PC-9 (cell line): ENCODE measurements at places on chromosomes 4 and X.

DNA sequence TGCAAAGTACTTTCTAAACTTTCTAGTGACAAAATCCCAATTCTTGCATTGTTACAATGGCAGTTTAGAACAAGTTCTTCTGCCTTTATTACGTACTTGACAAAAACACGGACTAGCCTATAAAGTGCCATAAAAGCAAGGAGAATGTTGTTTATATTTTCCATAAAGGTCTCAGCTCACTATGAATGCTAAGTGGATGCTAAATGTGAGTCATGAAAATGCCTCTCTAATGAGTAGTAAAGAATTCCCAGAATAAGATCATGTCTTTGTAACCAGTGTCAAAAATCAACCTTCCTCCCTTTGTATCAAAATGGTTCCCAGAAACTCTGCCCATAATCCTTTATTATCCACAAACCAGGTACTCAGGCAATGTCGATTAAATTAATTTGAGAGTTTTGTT is 539.8 kb upstream of the SLIT2 start:
- no peak overlapping the region for H3K4me3 ChIP-seq
- H3K27me3 ChIP-seq, result no peaks in the 10 kb centered on the region
- no peaks in the 10 kb centered on the region for H3K4me1 ChIP-seq
- no peak for DNase-seq
- no peak overlapping the region for H3K27ac ChIP-seq

DNA sequence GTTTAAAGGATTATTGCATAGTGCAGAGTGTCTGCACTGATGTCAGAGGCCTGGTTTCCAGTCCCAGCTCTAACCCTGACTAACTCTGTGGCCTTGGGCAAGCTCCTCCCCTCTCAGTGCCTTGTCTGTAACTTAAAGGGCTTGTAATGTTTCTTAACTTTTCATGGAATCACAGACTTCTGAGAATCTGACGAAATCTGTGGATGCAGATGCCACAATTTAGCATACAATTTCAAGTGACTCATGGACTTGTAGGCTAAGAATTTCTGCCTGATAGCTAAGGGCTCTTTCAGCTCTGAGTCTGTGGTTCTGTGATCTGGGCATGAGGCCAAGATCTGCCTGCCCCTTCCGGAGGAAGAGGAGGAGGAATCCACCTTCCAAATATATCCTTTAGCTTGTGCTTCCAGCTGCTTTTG is 236.9 kb downstream of the AR start:
- H3K4me1 ChIP-seq, result no peaks in the 10 kb centered on the region
- H3K4me3 ChIP-seq, result no peak overlapping the region
- no peak overlapping the region for H3K27ac ChIP-seq
- H3K36me3 ChIP-seq, result no peaks in the 10 kb centered on the region

- no peaks in the 10 kb centered on the region for H3K27me3 ChIP-seq
- H3K4me1 ChIP-seq, result no peaks in the 10 kb centered on the region
- H3K36me3 ChIP-seq, result no peaks in the 10 kb centered on the region
- no peak for DNase-seq
- no peak overlapping the region for H3K27ac ChIP-seq
These were observed 36.3 kb upstream of the SPINK2 start for GRCh38 chr4:56857601-56858309.

GRCh38 chr4:108192056-108192455 is 23.3 kb upstream of the LEF1 start:
- no peaks in the 10 kb centered on the region for H3K36me3 ChIP-seq
- no peak overlapping the region for H3K4me3 ChIP-seq
- no peaks in the 10 kb centered on the region for H3K27me3 ChIP-seq
- no peak for DNase-seq

- H3K4me3 ChIP-seq, result no peak overlapping the region
- H3K4me1 ChIP-seq, result no peaks in the 10 kb centered on the region
- H3K36me3 ChIP-seq, result no peaks in the 10 kb centered on the region
- DNase-seq, result no peak
- no peaks in the 10 kb centered on the region for H3K27me3 ChIP-seq
- no peak overlapping the region for H3K27ac ChIP-seq
These were observed 914.8 kb upstream of the GRIA3 start for GRCh38 chrX:122269243-122269781.

DNA sequence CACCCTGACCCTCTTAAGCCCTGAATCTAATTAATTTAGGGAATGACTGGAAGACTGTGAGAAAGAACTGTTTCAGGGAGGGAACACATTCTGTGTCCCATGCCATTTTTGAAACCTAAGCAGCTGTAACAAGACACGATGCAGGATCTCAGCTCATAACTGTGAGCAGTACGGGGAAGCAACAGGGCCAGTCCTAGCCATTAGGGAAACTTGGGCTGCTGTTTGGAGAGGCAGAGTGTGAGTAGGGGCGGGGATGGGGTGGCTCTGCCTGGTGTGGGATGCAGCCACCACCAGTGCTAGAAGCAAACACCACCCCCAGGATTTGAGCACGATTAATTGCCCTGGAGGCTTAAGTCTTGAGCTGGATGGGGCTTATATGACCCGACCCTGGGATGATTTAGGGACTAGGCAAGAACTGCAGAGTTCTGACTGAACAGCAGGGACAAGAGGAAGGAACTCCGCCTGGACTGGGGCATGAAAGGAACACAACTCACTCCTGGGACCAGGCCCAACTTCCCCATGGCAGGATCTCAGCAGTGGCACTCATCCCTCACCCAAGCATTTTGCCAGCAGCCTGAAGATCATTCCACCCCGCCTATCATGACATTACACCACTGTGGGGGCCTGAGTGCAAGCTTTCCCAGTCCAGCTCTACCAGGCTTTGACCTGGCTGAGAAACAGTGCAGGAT is 43.1 kb downstream of the ATRX start:
- DNase-seq, result no peak
- H3K4me3 ChIP-seq, result no peak overlapping the region
- no peaks in the 10 kb centered on the region for H3K36me3 ChIP-seq
- H3K4me1 ChIP-seq, result no peaks in the 10 kb centered on the region

- no peaks in the 10 kb centered on the region for H3K36me3 ChIP-seq
- H3K27me3 ChIP-seq, result no peaks in the 10 kb centered on the region
- H3K4me1 ChIP-seq, result 0 out of 2 replicates have a peak, but pooled peaks cover under 1% of the 10 kb centered on the region
- H3K4me3 ChIP-seq, result peak overlapping the region; percentile 39; the same call in 1 of the 2 replicates
- H3K27ac ChIP-seq, result no peak overlapping the region
- DNase-seq, result peak; percentile 66
These were observed 26.7 kb downstream of the HTT-AS start for GRCh38 chr4:3047464-3048286.

GRCh38 chr4:55321707-55322264 is 24.3 kb upstream of the SRD5A3 start:
- no peak overlapping the region for H3K27ac ChIP-seq

- no peak overlapping the region for H3K4me3 ChIP-seq
- H3K27me3 ChIP-seq, result no peaks in the 10 kb centered on the region
- H3K36me3 ChIP-seq, result no peaks in the 10 kb centered on the region
- peaks cover 43% of the 10 kb centered on the region for H3K4me1 ChIP-seq
- peak overlapping the region; percentile 84 for H3K27ac ChIP-seq
These were observed 70.0 kb downstream of the EVC2 start for GRCh38 chr4:5638316-5638715.

DNA sequence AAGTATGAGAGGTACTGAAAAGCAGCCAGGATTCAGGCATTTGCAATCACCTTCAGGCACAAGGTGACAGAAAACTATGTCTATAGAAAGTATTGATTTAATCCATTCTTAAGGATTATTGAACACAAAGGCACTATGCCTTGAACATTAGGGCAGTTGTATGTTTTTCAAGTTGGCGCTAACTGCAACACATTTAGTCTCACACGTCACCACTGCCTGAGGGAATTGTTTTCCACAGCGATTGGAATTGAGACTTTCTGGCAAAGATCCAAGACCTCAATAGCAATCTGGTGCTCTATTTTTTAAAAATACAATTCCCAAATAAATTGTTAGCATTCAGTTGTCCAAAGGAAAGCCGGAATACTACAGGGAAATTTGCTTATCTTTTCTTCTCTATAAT is 52.7 kb upstream of the FTHL17 start:
- no peaks in the 10 kb centered on the region for H3K4me1 ChIP-seq
- H3K27me3 ChIP-seq, result no peaks in the 10 kb centered on the region
- DNase-seq, result no peak
- no peak overlapping the region for H3K4me3 ChIP-seq
- no peak overlapping the region for H3K27ac ChIP-seq

GRCh38 chr4:145541346-145541745 is 59.7 kb downstream of the SMAD1 start:
- no peak for DNase-seq
- no peak overlapping the region for H3K4me3 ChIP-seq
- H3K27me3 ChIP-seq, result no peaks in the 10 kb centered on the region

DNA sequence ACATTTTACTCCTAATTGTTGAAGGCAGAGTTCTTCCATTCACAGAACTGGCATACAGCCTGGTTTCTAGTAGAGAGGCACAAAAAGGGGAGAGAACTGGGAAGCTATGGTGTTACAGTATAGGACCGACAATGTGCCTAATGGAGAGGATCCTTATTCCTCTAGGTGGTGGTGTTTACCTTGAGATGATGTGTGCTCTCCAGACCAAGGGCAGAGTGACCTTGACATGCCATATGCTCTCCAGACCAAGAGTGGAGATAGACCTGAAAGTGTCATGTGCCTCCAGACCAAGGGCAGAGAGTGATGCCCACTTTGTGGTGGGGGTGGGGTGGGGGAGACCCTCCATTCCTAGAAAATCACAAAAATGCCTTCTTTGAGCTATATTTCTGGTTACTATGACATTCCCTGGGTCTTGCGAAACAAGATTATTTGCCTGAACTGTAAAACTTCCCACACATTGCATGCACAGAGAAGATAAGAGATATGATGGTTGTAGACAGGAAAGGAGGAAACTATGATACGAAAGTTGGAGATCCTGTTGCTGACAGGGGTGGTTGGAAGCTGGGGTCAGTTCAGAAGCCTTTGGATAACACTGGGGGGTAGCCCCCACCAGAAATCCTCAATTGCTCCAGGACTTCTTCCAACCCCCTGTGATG is 119.7 kb downstream of the TEX13C start:
- DNase-seq, result no peak
- no peaks in the 10 kb centered on the region for H3K27me3 ChIP-seq
- H3K36me3 ChIP-seq, result no peaks in the 10 kb centered on the region
- H3K4me1 ChIP-seq, result no peaks in the 10 kb centered on the region
- no peak overlapping the region for H3K4me3 ChIP-seq
- H3K27ac ChIP-seq, result no peak overlapping the region

DNA sequence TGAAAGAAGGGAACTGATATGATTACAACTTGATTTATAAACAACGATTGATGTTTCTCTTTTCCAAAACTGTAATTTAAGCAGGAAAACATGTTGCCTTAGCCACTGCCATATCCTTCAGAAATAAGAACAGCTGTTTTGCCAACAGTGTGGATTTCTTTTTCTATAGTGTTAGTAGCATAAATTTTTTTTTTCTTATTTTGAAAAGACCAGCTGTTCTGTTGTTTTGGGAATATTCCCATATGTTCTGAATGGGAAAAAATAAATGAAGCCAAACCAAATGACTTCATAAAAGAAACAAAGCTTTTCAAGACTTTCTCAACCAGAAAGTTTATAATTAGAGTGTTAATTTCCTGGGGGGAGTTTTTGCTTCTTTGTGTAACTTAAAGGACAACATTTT is 83.9 kb upstream of the ARHGAP24 start:
- no peak for DNase-seq
- H3K27ac ChIP-seq, result no peak overlapping the region
- no peaks in the 10 kb centered on the region for H3K4me1 ChIP-seq
- H3K4me3 ChIP-seq, result no peak overlapping the region

- no peak overlapping the region for H3K4me3 ChIP-seq
- no peak overlapping the region for H3K27ac ChIP-seq
- H3K27me3 ChIP-seq, result no peaks in the 10 kb centered on the region
- H3K4me1 ChIP-seq, result no peaks in the 10 kb centered on the region
- H3K36me3 ChIP-seq, result no peaks in the 10 kb centered on the region
These were observed 56.3 kb downstream of the DTHD1 start for GRCh38 chr4:36337665-36338185.

DNA sequence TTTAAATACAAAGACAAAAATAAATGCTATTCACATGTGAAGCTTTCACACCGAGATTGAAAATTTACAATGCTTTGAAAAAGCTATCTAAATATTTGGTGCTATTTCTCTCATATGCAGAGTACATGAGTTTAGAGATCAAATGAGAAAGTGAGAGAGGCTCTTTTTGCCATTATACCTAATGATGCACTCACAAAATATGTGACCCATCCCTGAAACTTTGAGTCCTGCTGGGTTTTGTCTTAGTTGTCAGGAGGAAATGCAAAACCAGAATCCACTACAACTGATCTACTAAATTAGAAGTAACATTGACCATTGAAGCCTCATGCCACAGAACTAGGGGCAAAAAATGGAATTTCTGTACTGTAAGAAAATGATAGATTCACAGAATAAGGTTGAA is 251.7 kb downstream of the MAPK10 start:
- H3K36me3 ChIP-seq, result no peaks in the 10 kb centered on the region
- H3K27me3 ChIP-seq, result no peaks in the 10 kb centered on the region
- no peak for DNase-seq
- no peaks in the 10 kb centered on the region for H3K4me1 ChIP-seq
- no peak overlapping the region for H3K27ac ChIP-seq
- no peak overlapping the region for H3K4me3 ChIP-seq

- no peak for DNase-seq
- H3K27ac ChIP-seq, result no peak overlapping the region
- no peaks in the 10 kb centered on the region for H3K4me1 ChIP-seq
- no peaks in the 10 kb centered on the region for H3K36me3 ChIP-seq
- H3K27me3 ChIP-seq, result no peaks in the 10 kb centered on the region
- no peak overlapping the region for H3K4me3 ChIP-seq
These were observed 2387.6 kb downstream of the PCDH7 start for GRCh38 chr4:33107814-33108213.

DNA sequence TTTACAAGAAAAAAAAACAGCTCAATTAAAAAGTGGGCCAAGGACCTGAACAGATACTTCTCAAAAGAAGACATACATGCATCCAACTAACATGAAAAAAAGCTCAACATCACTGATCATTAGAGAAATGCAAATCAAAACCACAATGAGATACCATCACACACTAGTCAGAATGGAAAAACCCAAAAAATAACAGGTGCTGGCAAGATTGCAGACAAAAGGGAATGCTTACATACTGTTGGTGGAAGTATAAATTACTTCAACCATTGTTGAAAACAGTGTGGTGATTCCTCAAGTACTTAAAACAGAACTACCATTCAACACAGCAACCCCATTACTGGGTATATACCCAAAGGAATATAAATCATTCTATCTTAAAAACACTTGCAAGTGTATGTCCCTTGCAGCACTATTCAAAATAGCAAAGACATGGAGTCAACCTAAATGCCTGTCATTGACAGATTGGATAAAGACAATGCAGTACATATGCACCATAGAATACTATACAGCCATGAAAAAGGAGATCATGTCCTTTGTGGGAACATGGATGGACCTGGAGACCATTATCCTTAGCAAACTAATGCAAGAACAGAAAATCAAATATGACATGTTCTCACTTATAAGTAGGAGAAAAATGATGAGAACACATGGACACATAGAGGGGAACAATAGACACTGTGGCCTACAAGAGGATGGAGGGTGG is 97.6 kb downstream of the RAB28 start:
- no peak overlapping the region for H3K27ac ChIP-seq
- no peaks in the 10 kb centered on the region for H3K27me3 ChIP-seq
- no peak for DNase-seq
- H3K4me3 ChIP-seq, result no peak overlapping the region
